ENCODE measurements at places on chromosomes 1 and 21.
A peak's percentile ranks its signal among the peaks of the same experiment; 100 is the strongest.

DNA sequence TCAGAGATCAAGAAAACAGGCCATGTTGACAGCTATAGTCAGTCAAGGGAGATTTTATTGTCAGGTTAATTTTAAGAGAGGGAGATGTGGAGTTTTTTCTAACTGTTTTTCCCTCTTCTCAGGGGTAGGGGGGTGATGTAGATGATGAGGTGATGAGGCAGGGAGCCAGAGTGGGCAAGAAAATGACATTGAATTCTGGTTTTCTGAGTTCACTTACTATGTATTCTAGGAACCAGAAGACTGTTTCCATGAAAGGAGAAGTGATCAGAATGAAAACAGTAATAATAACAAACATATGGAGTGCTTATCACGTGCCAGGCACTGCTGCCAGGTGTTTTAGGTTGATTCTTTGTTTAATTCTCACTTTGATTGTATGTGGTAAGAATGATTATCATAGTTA lies 40.2 kb downstream of the CASQ2 start:
- no peak for DNase-seq

DNA sequence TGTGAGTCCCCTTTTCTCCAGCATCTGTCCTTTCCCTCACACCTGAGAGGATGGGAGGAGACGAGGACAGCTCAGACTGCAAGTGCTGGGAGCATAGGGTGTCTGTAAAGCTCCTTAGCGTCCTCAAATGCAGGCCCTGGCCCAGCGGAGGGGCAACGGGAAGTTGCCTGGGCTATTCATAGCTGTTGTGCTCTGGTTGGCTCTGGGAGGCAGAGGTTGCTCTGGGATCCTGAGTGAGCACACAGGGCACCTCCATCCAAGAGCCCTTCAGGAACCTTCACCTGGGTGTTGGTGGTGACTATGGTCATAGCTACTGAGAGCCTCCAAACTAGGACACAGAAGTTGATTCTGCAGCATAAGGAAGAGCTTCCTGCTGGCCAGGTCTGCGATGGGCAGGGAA lies 2.6 kb downstream of the PADI1 start:
- DNase-seq: no peak

DNA sequence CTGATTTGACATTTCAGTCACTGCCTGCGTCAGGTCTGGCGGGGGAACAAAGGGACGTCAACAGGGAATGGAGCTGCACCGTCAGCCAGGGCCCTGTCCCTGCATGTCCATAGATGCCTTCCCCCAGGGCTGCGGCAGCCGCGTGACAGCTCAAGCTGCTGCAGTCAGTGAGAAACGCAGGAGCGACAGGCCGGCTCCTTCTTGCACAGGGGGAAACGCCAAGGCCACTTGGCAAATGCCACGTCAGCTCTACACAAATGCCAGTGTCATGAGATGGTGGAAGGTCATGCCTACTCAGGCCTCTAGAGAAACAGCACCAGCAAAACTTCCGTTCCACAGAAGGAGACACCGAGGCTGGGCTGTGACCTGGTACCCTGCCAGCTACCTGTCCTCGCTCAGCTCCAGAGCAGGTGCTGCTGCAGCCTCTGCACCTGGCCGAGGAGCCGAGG lies 37.7 kb downstream of the SYF2 start:
- no peak for DNase-seq

GRCh38 chr1:67601955-67602354 lies 83.0 kb upstream of the GADD45A start:
- no peak for DNase-seq

GRCh38 chr1:213111502-213111901 lies 60.5 kb downstream of the RPS6KC1 start:
- no peak for DNase-seq

GRCh38 chr1:11062965-11063401 lies 3.2 kb upstream of the SRM start:
- DNase-seq: no peak

DNA sequence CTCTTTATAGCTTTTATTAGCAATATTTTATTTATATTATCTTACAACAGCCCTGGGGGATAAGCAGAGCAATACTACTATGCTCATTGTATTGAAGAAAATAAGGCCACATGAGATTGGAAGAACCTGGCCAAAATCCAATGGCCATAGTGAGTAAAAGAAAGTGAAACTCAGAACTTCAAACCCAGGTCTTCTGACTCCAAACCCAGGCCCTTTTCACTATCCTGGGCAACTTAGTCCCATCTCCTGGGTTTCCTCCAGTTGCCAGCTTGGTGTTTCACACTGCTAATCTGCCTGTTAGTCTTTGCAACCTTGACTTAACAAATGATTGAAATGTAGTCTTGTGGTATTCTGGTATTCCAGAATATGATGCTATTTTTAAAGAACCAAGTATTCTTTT lies 22.4 kb upstream of the EXO1 start:
- no peak for DNase-seq

DNA sequence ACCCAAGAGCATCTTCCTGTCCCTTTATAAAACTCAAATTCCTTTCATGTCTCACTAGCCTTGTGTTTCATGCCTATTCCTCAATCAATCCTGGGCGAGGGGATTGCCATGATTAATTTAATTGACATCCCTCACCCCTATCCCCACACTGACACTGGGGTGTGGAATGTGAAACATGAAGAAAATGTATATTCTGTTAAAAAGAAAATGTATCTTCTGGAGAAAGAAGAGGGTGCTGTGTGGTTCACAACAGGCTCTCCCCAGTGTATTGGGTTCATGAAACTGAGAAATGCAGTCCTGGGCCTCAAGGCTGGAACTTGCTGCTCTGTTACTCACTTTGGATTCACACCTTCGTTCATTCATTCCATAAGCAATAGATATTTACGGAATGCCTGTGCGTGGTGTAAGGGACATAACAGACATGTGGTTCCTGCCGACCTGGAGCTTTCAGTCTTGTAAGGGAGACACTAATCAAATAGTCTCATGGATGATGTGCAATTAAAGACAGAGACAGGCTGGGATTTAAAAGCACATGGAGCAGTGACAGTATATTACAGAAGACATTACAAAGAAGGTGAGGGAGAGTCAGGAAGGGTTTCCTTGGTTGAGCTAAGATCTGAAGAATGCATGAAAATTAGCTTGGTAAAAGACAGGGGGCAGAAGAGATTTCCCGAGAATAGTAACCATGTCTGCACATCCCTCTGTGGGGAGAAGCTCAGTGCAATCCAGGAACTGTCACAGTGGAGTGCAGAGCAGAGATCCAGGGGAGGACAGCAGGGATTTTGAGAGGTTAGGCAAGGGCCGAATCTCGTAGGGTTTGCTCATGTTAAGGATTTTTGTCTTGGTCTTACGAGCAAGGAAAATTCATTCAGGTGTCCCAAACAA lies 32.1 kb downstream of the SERTAD4 start:
- no peak for DNase-seq

DNA sequence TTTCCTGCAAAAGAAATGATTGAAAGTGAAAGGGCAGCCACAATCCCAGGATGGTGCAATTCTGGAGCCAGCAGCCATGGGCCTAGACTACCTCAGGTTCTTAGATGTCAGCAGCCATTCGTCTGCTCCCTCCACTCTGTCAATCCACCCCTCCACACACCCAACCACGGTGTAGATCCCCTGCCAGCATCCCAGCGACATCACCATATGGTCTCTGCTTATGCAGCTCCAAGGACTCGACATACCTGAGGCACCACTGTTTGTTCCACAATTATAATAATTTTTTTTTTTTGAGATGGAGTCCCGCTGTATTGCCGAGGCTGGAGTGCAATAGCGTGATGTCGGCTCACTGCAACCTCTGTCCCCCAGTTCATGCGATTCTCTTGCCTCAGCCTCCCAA lies 6.5 kb downstream of the SYNC start:
- no peak for DNase-seq

DNA sequence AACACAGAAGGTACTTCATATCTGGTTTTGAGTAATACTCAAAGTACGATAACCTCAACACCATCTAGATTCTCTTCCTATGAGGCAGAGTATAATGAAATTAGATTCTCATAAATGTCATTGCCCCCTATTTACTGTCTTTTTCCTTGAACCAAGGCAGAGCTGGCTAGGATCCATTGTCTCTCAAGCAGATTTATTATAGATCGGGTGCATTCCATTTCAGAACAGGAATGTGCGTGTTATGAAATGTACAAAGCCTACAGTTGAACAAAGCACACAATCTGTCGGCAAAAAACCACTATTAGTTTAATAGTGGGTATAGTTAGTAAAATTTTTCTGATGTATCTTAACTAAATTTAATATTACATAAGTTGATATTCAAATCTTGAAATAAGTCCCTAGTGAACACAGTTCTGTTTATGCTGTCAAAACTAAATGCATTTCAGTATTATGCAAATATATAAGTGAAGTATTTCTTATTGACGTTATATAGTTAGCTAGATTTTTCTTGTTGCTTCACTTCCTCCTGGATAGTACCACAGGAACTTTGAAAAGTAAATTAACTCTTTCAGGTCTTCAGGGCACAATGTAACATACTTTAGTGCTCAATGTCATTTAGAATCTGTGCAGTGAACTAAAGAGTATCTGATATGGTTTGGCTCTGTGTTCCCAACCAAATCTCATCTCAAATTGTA lies 92.1 kb downstream of the DDAH1 start:
- DNase-seq: no peak

DNA sequence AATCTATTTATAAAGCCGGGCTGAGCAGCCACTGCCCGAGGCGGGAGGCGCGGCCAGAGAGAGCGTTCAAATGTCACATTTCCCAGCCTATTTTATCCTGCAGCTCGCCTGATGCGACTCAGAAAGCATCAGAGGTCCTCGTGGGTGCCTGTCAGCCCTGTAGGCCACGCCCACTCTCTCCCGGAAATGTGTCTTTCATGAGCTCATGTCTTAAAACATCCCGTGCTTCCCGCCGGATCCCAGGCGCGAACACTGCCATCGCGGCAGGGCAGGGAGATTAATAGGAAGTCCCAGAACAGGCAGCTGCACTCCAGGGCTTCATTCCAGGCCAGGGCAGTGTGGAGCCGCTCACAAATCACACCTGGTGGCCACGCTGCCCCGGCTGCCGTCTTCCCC lies 117.5 kb downstream of the PRDM16 start:
- DNase-seq: peak; percentile 95

GRCh38 chr1:46446646-46447498 lies 42.8 kb upstream of the DMBX1 start:
- DNase-seq: no peak

DNA sequence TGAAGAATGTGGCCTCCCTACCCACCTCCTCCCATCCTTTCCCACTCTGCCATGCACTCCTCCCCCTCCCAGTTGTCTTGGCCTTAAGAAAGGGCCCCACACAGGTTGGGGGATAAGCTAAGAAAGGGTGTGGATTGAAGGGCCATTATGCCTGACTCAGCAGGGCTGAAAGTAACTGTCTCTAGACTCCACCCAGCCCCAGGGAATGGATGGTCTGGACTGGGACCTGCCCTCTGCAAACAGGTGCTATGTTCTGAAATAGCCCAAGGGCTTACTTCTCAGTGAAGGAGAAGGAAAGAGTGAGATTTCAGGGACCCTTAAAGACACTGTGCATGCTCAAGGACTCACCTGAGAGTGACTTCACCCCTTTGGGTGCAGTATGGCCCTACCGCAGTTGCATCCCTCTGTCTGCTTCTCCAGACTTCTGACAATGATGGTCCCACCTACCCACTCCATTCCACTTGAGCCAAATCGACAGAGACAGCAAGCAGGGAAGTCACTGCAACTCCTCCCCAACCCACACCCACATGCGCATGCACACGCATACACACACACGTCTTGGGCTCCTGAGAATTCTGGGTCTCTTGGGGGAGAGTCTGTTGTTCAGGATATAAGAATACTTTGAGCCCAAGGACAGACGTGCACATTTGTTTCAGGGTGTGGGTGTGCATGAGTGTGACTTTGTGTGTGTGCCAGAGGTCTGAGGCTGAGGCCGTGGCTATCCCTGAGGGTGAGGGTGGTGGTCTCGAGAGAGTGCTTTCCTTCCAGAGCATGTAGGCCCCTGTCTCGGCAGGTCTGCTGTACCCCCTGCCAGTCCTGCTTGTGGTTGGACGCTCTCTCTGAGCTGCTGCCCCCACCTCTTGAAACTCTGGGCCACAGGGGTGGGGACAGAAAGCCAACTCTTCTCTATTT lies 231.9 kb downstream of the PTPRU start:
- no peak for DNase-seq

DNA sequence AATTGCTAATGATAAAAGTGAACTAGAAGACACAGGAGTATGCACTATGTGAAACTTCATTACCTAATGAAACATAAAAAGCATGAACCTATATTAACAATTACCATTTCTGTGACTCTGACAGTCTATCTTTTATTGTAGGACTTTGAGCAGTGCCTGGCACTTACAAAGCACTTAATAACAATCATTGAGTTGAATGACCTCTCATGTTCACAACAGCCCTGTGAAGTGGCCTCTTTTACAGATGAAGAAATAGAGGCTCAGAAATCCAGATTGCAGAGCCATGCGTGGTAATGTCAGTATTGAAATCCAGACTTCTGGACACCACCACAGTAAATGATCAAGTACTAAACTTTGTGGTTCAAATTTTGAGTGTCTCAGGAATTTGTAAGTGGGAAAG lies 326.4 kb downstream of the NTNG1 start:
- no peak for DNase-seq

- no peak for DNase-seq
Observed at GRCh38 chr21:27833298-27833697, 866.4 kb upstream of the ADAMTS5 start.

DNA sequence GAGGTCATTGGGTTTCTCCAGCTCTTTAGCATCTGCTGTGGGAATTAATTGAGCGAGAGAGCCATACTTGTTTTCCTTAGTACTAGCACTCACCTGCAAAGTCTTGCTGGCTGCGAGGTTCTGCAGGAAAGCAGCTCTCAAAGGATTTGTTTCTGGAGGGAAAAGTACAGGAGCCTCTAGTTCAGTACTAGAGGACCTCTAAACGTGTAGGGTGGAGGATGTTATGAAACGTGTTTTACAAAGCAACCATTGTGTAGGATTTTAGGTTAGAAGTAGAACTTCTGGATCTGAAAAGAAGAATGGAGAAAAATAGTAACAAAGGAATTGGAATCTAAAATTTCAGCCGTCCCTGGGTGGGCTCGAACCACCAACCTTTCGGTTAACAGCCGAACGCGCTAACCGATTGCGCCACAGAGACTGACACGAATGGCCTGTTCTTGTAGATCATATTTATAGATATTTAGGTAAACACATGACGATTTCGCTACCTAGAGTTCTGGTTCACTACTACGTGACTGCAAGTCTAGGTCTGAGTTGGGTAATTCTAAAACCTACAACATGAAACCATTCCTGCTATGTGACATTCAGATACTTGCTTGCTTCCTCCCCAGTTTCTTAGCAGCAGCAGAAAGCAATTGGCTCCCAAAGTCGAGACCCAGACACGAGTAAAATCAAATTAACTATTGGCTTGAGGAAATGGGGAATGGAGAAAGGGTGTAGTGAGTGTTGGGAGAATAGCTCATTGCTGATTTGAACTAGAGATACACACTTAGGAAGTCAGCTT lies 60.2 kb upstream of the CFAP126 start:
- no peak for DNase-seq

All from coronary artery (tissue), 2 donors.